ENCODE measurements at places on chromosomes 1 and 21.

DNA sequence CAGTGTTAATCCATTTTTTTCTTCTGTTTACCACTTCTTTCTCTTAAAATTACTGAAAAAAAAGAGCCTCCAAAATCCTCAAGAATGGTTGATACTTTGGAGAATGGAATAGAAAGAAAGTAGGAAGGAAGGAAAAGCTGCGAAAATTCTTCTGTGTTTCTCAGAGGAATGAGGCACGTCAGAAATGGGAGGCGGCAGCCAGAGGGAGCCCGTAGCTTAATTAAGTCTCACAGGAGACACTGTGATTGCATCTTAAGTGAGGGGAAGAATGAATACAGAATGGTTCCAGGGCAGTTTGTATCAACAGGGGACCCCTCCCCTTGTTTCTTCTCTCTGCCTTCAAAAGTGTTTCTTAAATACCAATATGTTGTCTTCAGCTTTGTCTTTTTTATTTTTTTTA lies 1099.5 kb downstream of the PLA2G4A start:
- DNase-seq = no peak

DNA sequence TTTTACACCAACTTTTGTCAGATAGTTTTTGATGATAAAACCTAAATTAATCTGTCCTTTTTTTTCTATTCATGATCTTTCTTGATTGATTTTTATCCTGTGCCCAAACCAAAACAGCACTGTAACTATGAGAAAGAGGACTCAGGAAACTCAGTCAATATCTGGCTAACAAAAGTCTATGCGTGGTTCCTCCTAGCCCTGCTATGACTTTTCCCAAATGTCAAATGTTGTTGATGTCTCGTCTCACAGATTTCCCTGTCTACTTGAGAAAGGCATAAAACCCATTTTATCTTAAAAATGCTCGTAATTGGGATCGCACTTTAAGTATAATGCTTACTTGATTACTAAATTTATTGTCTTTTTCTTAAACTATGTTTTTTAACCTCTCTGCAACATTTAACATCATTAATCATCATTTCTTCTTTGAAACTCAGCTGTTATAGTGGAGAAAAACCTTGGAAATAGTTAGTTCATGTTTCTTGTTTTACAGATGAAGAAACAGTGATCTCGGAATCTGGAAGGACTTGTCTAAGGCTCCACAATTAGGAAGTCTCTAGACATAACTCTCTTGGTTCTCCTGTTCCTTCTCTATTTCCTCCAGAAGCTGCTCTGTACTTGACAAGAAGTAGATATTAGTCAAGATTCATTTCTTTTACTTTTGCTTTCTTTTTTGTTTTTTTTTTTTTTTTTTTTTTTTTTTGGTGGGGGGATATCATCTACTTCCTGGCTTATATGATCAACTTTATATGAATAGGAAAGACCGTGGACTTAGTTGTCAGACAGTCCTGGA lies 26.2 kb upstream of the PTPRC start:
- no peak for DNase-seq

- no peak for DNase-seq
Measured at GRCh38 chr21:38965241-38965640, 159.5 kb downstream of the ETS2 start.

DNA sequence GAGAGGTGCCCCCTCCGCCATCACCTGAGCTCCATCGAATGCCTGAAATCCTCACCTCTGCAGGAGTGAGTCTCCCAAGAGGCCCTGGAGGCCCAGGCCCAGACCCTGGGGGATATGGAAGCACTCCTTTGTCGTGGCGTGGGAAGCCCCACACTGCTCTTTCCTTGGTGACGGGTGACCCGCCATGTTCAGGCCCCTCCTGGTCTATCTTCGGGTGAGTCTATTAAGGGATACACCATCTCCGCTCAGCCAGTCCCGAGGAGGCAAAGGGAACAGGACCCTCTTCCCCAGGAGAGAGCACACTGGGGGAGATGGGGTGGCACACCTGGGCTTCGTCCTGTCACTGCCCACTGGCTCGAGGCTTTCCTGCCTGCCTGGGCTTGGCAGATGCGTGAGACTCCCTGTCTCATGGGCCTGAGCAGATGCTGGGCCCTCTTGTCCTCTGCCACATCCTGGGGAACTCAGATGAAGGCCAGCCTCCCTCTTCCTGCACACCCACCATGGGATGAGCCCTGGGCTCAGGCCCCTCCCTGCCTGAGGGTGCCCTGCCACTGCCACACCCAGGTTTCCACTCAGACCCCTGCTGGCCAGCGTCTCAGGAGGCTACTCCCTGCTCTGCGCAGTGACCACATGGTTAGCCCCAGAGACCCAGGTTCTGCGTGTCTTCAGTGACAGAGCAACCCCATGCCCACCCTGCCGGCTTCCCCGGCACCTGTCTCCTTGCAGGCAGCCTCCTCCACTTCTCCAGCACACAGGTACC lies 3.8 kb upstream of the NPHP4 start:
- no peak for DNase-seq

DNA sequence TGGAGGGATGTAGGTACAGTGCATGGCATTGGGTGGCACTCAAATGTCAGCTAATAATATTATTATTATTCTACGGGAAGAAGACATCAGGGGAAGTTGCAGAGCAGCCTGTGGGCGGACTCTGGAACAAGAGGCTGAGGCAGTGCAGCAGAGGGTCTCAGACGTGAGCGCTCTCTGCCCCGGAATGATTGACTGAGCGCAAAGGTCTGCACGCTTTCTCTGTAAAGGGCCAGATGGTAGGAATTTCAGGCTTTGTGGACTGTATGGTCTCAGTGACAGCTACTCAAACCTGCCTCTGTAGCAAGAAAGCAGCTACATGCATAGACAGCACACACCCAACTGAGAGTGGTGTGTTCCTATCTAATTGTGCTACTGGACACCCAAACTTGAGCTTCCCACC lies 29.6 kb upstream of the VPS13D start:
- no peak for DNase-seq

DNA sequence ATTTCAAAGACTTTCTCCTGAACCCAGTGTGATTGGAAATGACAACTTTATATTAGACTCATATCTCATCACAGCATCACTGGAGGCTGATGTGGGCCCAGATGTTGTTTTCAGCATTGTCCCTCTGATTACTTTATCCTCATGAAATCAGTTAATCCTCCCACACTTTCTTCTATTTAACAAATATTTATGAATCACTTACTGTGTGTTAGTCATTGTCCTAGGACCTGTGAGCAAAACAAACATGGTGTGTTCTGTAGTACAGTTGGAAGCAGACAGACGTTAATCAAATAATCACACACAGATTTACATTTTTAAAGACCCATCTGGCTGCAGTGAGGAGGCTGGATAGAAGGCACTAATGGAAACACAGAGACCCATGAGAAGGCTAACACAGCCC lies 383.7 kb downstream of the PRDM2 start:
- no peak for DNase-seq

Measured in KG1 (cell line).